ENCODE measurements at places on chromosomes 5 and 9. TPM values are rescaled to one million over a fixed set of nuclear protein-coding genes. Genes with fewer than 3 reads are reported as not detected.

The GDA gene
- 0.49 TPM for total RNA-seq

The BTNL8 gene
- total RNA-seq: 4.3 TPM

The ZNG1E gene
- total RNA-seq: 36.5 TPM

The SPINK6 gene
- not detected for total RNA-seq

The MARCHF3 gene
- 30.7 TPM for total RNA-seq

The LIFR gene
- total RNA-seq: 269 TPM

The PCDHA1 gene
- not detected for total RNA-seq

The ARHGEF28 gene
- 11.6 TPM for total RNA-seq

The CSF2 gene
- total RNA-seq: not detected

The STK10 gene
- 32.6 TPM for total RNA-seq

The SVEP1 gene
- 176 TPM for total RNA-seq

The PCDHA11 gene
- total RNA-seq: not detected

The IRX4 gene
- not detected for total RNA-seq

The ADAMTS19 gene
- not detected for total RNA-seq

The CAMK4 gene
- total RNA-seq: 0.68 TPM
